ENCODE measurements at places on chromosomes 7 and 10.

- DNase-seq: no peak
Observed at GRCh38 chr10:118002581-118002980, 44.2 kb downstream of the RAB11FIP2 start.

DNA sequence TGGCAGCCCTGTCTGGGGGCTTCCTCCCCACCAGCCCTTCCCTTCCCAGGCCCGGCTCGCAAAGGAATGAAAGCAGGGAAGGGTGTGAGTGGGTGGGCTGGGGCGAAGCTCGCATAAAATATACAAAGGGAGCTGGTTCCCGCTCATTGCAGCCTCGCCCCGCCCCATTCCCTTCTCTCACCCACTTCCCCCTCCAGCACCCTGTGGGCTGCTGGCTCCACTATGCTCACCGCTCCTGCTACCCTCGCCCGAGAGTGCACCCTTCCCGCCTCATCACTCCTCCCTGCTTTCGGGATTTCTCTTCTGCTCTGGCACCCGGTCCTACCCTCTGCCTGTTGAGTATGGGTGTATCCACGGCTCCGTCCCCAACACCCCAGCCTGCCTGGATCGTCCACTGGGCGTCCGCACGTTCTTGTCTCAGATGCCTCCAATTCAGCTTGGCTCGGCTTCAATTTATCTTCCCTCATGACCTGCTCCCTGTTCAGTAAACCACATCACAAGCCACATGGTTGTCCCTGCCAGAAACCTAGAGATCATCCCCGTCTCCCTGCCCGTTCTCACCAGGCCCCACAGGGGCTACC, 14.4 kb upstream of the TTYH3 start:
- no peak for DNase-seq

GRCh38 chr7:21023841-21024484, 237.3 kb upstream of the SP8 start:
- DNase-seq: no peak

DNA sequence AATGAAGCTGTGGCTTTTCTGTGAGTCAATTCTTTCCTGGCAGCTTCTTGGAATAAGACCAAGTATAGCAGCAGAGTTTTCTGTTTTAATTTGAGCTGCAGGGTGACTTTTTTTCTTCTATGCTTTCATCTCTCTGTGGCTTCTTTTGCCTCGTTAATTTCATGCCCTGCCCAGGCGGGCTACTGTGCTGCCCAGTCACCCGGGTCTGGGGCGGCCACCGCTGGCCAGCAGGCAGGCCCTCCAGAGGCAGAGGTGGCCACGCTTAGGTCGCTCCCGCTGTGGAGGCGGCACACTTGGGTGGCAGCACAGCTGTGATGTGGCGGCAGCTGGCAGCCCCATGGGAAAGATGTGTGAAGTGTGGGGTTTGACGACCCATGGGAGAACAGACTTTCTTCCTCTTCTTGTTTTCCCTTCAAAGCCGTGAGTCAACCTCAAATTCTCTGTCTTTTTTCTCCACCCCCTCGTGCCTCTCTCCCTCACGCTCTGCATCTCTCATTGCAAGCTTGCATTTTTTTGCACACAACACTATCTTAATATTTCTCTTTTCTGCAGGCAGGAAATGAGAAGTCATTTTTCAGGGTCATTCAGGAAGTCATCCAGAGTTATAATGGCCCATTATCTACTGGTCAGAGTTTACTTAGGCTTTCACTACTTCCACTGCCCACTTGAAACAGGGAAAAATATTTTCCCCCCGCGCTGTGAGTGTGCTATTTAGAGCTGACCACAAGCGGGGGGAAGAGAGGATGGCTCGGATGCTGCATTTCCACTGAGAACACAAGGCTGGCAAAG, 67.8 kb downstream of the EGFR start:
- DNase-seq: peak; percentile 79

DNA sequence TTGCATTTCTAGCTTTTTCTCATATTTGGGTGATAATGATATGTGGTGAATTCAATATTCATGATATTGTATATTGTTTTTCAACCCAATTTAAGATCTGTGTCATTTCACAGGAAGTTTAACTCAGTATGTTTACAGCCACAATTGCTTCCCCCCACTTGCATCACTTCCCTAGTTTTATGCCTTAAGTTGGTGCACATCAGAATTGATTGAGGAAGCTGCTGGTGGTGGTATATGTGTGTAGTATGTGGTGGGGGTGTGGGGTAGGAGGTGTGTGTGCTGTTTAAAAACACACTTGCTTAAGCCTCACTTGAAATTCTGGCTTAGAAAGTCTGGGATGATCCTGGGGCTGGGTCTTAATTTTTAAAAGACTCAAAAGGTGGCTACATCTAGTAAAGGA, 245.1 kb upstream of the AOAH start:
- no peak for DNase-seq

- DNase-seq: no peak
Observed at GRCh38 chr10:22740180-22740579, 25.8 kb upstream of the PIP4K2A start.

GRCh38 chr7:134396031-134396430, 62.9 kb downstream of the AKR1B1 start:
- DNase-seq: no peak

DNA sequence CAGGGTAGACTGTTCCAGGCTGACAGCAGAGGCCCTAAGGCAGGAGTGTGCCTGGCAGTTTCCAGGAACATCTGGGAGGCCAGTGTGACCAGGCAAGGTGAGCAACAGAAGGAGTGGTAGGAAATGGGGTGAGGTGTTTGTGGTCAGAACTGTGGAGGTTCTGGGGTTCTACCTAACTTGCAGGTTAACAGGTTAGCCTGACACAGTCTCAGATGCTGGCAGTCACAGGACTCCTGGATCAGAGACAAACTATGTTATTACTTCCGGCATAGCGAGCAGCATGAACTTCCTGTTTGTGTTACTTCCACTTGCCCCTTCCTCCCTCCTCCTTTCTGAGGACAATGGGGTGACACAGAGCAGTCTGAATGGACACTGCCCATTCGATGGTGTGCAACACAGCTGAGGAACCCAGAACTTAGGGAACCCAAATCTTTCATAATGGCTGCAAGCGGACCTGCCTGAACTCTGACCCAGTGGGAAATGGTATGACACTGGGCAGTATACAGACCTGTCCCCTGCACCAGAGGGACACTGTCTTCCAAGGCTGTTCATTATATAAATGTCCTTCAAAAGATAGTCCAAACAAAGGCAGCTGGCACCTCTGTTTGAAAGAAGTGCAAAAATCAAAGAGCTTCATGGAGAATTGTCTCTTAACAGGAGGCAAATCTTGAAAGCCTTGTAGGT, 3.9 kb upstream of the SAR1A start:
- DNase-seq: no peak

GRCh38 chr7:47078241-47078640, 503.7 kb downstream of the TNS3 start:
- no peak for DNase-seq

GRCh38 chr10:91541481-91541880, 91.4 kb downstream of the PPP1R3C start:
- DNase-seq: peak; percentile 65

GRCh38 chr7:57404343-57404966, 45.5 kb upstream of the ZNF716 start:
- no peak for DNase-seq

- no peak for DNase-seq
Observed at GRCh38 chr7:129688503-129689222, 77.1 kb downstream of the NRF1 start.

- no peak for DNase-seq
Observed at GRCh38 chr7:96991546-96992191, 13.7 kb upstream of the DLX6 start.

DNA sequence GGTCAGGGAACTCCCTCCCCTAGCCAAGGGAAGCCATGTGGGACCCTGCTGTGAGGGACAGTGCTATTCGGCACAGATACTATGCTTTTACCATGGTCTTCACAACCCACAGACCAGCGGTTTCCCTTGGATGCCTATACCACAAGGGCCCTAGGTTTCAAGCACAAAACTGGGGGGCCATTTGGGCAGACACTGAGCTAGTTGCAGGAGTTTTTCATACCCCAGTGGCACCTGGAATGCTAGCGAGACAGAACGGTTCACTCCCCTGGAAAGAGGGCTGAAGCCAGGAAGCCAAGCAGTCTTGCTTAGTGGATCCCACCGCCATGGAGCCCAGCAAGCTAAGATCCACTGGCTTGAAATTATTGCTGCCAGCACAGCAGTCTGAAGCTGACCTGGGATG, 156.8 kb downstream of the THSD7A start:
- no peak for DNase-seq

DNA sequence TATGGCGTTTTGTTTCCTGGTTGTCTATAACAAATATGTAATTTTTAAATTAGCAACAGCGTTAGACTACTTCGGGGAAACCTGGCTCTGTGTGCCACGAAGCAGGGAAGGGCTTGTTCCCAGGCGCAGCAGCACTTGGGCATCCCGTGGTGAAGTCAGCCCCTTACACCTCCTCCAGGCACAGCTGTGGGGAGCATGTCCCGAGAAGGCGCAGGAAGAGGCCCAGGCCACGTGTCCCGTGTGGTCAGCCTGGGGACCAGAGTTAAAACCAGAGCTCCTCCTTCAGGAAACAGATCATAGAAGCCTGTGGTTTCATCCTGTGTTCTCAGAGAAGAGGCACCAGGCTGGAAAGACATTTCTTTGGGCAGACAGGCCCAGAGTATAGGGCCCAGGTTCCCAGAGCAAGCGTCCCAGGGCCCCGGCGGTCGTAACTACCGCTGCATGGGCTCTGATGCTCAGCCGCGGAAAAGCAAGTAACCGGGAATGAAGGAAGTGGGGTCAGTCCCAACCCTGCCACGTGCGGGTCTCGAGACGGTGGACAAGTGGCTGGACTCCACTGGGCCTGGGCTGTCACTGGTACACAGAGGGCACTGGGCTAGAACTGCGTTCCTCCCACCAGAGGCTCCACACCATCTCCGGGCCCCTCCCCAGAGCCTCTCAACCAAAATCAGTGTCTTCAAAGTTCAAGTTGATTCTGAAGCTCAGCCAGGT, 7.1 kb downstream of the NUDT1 start:
- peak; percentile 75 for DNase-seq

- no peak for DNase-seq
Observed at GRCh38 chr7:135801877-135802276, 53.3 kb upstream of the FAM180A start.

GRCh38 chr7:130273081-130273932, 6.6 kb downstream of the CPA2 start:
- peak; percentile 97 for DNase-seq

DNA sequence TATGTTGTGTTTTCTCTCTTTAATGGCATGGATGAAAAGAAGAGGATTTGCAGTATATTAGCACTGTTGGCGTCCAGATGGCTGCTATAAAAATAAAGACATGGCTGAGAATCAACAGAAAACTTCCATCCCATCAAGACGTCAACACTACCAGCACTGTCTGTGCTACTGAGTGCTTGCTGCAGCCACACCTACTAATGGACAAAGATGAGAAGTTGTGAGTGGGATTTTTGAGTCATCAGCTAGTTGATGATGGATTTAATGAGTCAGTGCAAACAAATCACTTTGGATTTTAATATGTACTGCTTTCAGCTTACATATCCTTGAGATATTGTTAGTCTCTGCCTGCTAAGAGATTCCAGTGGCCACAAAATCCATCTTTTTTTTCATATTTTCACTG, 631.0 kb upstream of the ANKRD30A start:
- DNase-seq: peak; percentile 41

GRCh38 chr10:35898716-35899440, 256.8 kb upstream of the FZD8 start:
- DNase-seq: peak; percentile 24

GRCh38 chr7:23685731-23686130, 5.7 kb downstream of the FAM221A start:
- DNase-seq: peak; percentile 32

- no peak for DNase-seq
Observed at GRCh38 chr7:35546691-35547429, 148.1 kb downstream of the HERPUD2 start.

DNA sequence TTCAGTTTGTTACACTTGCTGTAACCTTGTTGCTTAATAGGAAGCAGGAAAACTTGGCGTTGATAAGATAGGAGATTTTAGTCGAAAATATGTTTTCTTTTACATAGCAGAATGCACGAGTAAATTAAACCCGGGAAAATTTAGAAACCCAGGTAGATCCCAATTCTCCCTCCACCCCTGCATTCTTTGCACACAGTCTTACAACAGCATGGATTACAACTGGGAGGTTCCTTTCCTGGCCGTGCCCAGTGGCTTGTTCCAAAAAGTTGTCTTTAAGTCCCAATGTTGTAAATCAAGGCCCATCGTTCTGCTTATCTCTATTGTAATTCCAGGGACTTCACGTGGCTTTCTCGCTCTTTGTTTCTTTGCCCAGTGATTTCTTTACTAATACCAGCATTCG, 1.1 kb upstream of the DPY19L1 start:
- DNase-seq: no peak

DNA sequence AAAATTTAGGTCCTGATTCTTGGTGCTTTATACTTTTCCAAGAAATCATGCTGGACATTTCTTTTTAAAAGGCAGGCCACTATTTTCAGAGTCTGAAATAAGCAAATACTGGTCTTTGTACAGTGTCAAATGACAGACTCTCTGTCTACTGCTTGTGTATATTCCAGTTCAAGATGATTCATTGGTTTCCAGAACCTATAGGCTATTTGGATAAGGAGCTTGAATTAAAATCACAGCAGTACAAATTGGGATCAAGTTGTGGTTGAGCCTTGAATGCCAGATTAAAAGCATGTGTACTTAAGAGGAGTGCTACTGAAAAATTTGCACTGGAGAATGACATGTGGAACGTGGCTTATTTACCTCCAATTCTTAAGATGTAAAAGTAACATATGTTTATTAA, 10.7 kb downstream of the KMT2E start:
- no peak for DNase-seq

DNA sequence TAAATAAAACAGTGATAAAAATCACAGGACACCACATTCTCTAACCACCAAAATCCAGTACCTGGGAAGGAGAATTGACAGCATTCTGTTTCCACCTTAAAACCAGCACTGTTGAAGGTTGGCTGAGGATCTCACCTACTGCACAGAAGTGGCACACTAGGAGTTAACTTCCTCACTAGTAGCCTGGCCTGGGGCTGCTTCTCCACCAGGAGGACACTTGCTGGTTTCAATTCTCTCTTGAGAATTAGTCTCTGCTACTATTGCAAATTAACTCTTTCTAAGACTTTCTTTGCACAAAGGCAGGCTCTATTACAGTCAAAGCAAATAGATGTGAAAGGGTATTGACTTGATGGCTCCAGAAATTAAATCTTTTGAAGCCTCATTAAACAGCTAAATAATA, 2.3 kb upstream of the CTTNBP2 start:
- DNase-seq: peak; percentile 13

- DNase-seq: no peak
Observed at GRCh38 chr10:84571146-84571545, 242.8 kb downstream of the CCSER2 start.

GRCh38 chr10:97664282-97664850, 22.7 kb downstream of the AVPI1 start:
- no peak for DNase-seq

GRCh38 chr7:7565746-7566650, 686 bp upstream of the MIOS start:
- peak; percentile 44 for DNase-seq

GRCh38 chr10:3757250-3757637, 27.8 kb downstream of the KLF6 start:
- no peak for DNase-seq
